Activated T-helper 17 cell treated with anti-CD3 and anti-CD28 coated beads, Interleukin-2, amount 50 U/mL, for 72 hours (primary cell): ENCODE measurements at places on chromosomes 3 and 15. TPM values are rescaled to one million over a fixed set of nuclear protein-coding genes. Genes with fewer than 3 reads are reported as not detected.

PLSCR2 gene
- total RNA-seq, result not detected

RAB5A gene
- total RNA-seq, result 53.6 TPM

CYB561D2 gene
- 35.6 TPM for total RNA-seq

RFC4 gene
- total RNA-seq, result 108 TPM

LRRFIP2 gene
- total RNA-seq, result 41.3 TPM

BMF gene
- 3.2 TPM for total RNA-seq

ROBO2 gene
- not detected for total RNA-seq

KCNAB1 gene
- total RNA-seq, result not detected

CPNE9 gene
- total RNA-seq, result 0.54 TPM

ISLR gene
- not detected for total RNA-seq

ADAMTSL3 gene
- total RNA-seq, result not detected

ANKUB1 gene
- total RNA-seq, result not detected

CPLX3 gene
- 0.15 TPM for total RNA-seq

CDCP1 gene
- 0.17 TPM for total RNA-seq

SLC35A5 gene
- total RNA-seq, result 18.1 TPM

STXBP5L gene
- not detected for total RNA-seq

IQCB1 gene
- 41.7 TPM for total RNA-seq

TGM5 gene
- 0.48 TPM for total RNA-seq

SLC28A2 gene
- total RNA-seq, result not detected

COL7A1 gene
- total RNA-seq, result 6.1 TPM

GRCh38 chr3:58478781-58479180 lies 13.1 kb upstream of the KCTD6 start:
- no peak for ATAC-seq

DNA sequence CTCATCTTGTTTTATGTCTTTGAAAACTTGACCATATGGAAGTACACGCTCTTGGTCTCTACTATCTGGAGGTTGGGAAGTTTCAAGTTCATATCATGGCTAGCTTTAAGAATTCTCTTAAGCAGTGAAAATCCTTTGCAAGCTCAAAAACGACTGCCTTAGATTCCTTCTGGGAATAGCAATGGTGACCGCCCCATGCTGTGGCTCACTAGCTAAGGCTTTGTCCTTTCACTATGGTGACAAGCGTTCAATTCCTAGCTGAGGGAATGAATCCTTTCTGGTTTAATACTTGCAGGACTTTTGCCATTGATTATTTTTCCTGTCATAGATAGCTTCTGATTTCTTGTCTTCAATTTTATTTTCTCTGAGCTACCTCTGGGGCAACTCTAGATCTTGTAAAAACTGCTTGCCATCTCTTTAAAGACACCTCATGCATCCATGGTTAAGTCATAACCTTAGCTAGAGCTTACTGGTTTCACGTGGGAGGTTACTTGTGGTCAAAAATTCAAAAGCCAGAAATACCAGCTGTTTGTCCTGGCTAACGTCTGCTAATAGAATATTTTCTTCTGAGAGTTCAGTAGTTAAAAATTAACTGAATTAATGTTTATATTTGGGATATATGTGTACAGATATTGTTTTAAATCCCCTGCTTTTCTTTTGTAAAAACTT lies 673.4 kb upstream of the CBLB start:
- ATAC-seq, result no peak

GRCh38 chr15:90143166-90143655 lies 40.9 kb upstream of the IDH2 start:
- ATAC-seq, result peak; percentile 88

GRCh38 chr15:60534546-60534945 lies 55.6 kb upstream of the ICE2 start:
- no peak for ATAC-seq

DNA sequence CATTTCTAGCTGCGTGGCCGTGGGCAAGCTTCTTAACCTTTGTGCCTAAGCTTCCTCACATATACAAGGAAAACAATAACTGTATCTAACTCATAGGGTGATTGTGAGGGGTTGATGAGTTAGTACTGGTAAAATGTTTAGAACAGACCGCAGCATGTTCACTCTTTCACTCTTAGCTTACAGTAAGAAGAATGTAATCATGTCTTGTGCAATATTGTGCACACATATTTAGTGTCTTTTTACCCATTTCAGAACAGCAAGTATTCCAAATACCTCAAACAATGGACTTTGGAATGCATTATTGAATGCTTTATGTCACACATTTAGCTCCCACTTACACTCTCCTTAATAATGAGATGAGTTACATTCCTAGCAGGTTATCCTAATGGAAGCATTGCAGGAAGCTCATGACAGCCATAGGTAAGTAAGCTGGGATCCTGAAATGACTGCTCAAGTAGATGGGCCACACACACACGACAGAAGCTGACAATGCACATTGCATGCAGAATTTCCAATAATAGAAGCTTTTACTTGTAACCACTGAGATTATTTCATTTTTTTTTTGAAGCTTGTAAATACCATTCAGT lies 468.9 kb upstream of the WNT5A start:
- ATAC-seq, result no peak

DNA sequence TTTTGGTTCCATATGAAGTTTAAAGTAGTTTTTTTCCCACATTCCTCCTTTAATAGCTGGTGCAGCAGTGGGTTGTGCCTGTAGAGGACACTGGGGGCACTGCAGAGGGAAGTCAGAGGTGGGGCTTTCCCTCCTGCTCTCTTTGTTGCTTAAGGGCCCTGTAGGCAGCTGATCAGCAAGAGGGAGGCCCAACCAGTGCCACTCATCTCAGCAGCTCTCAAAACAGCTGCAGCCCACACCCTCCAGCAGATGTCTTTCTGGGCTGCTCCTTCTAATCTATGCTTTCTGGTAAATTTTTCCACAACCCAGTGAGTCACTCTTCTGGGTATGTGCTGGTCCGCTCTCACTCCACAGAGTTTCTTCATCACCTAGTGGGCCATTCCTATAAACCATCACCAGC lies 263.8 kb downstream of the FEZF2 start:
- no peak for ATAC-seq

DNA sequence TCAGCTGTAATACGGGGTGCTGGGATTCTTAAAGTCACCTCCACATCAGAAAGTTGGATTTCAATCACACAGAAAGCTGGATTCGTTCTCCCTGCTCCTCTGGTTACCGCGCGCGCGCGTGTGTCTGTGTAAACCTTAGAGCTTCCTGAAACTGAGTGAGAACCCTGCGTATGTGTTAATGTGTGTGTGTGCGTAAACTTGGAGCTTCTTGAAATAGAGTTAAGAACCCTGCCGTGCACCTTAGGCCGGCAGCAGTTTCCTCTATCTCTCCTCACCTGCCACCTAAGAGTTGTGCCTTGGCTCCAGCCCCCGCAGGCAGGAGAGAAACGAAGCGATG lies 531 bp downstream of the LZTFL1 start:
- peak; percentile 42 for ATAC-seq

DNA sequence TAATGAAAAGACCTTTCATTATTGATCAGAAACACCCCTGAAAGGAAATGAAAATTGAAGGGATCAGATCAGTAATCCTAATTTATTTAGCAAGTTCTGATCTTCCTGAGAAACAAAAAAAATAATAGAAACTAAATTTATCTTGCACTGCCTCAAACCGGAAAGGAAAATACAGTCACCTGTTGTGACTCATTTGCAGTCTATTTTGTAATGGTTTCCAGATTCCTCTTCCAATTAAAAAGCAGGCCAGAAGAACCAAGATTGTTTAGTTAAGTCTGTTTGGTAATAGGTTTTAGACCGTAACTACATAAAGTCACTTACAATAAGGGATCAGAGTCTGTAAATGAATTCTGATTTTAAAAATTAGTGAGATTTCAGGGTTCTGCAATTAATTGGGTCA lies 49.7 kb upstream of the ATOSA start:
- ATAC-seq, result peak; percentile 71

- ATAC-seq, result no peak
Observed at GRCh38 chr3:194051366-194052149, 84.4 kb upstream of the HES1 start.

- peak; percentile 46 for ATAC-seq
Observed at GRCh38 chr3:16884748-16885592, at the start of gene PLCL2. TSS of gene PLCL2 (plus strand) at chr3:16884955. CDS start at chr3:16885040, 85 bp downstream.

GRCh38 chr3:15681668-15682067 lies 80.1 kb downstream of the BTD start:
- ATAC-seq, result no peak

- no peak for ATAC-seq
Observed at GRCh38 chr3:86954747-86955146, 36.2 kb downstream of the VGLL3 start.

- ATAC-seq, result no peak
Observed at GRCh38 chr3:192801985-192802384, 74.6 kb upstream of the FGF12 start.

DNA sequence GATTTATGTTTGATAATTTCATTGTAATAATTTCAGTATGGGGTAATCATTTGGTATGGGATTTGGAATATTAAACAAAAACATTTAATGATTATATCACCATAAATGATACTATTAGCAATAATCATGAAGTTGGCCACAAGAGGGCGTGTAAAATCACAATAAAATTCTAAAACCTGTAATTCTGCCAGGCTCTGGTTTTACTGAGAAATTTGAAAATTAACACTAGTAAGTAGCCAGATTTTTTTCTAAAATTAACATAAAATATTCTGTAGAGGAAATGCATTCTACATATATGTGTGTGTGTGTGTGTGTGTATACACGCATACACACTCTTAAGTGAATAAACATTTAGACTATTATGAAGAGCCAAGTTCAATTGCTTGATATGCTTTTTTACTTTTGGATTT lies 40.5 kb downstream of the FEZF2 start:
- no peak for ATAC-seq

DNA sequence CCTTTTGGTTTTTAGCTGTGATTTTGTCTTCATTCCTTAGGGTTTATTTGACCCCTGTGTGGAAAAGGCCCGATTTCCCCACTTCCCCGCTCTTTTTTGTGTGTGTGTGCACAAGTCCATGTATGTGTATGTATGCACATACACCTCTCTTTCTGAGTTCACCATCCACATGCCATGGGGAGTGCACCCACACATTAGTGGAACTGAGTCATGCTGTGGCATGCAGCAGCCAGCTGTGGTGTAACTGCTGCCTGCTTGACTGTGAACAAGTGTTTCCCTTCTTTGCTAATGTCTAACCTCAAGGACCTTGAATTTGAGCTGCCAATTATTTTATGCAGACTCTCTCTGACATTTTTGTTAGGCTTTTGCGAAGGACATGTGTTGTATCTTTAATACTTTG lies 434.9 kb upstream of the TPM1 start:
- ATAC-seq, result peak; percentile 71

GRCh38 chr15:48564690-48565089 lies 80.8 kb downstream of the FBN1 start:
- no peak for ATAC-seq

GRCh38 chr3:195899701-195900435 lies 8.5 kb downstream of the TNK2 start:
- no peak for ATAC-seq

- no peak for ATAC-seq
Observed at GRCh38 chr3:136120373-136121348, 75.5 kb downstream of the MSL2 start.

GRCh38 chr3:61092870-61093269 lies 158.4 kb downstream of the FHIT start:
- no peak for ATAC-seq

GRCh38 chr3:31732548-31732947 lies 199.8 kb downstream of the STT3B start:
- ATAC-seq, result no peak

GRCh38 chr3:9600597-9600996 lies 47.0 kb upstream of the LHFPL4 start:
- ATAC-seq, result peak; percentile 38

DNA sequence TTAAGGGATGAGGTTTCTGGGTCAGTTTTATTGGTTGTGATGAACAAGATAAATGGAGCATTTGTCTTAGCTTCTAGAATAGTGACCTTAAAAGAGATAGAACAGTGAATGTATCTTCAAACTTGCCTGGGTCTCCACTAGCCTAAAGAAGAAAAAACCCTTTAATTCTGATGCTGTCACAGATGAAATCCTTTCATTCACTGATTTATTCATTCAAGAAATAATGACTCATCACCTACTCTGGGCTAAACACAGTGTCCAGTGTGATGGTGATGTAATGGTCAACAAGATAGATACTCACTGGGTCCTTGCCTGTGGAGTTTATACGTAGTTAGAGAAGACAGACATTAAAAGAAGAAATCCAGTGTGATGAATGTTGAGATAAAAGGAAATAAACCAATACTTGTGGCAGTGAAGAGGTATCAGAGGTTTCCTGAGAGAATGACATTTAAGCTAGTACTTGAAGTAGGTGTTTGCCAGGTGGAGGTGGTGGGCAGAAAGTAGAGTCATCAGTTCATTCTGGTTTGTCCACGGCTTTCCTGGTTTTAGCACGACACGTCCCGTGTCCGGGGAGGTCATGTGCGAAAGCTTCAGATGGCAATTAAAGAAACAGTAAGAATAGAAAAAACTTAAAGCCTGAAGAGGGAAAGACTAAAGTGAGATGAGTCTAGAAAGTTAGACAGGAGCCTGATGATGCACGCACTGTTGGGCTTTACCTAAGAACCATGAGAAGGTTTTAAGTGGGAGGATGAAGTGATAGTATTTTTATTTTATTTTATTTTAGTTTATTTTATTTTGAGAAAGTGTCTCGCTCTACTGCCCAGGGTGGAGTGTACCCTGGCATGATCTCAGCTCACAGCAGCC lies 18.5 kb downstream of the PAK2 start:
- ATAC-seq, result peak; percentile 68

- ATAC-seq, result no peak
Observed at GRCh38 chr3:119258915-119259314, 18.2 kb upstream of the B4GALT4 start.

DNA sequence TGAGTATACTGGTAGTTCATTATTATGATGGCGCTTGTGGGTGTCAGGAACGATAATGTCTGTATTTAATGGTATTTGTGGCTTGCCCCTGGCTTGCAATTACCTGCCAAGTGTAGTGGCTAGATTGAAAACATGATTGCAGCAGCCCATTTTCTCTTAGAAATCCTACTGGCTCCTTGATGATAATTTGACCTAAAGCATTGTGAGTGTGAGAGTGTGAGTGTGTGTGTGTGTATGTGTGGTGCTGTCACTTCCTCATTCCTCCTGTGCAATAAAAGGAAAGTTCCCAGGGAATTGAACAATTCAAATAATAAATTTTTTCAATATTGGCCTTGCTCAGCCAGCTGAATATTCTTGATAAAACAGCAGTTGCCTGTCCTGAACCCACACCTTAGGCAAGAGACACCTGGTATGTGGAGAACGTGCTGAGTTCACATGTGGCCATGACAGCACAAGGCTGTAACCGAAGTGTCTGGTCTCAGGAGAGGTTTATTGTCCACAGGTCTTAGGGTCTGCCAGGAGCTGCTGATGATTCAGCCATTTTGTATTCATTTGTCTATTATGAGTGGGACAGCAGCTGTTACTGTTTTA lies 193.3 kb downstream of the CD47 start:
- ATAC-seq, result no peak

- ATAC-seq, result no peak
Observed at GRCh38 chr3:158050461-158050860, 55.8 kb downstream of the SHOX2 start.

GRCh38 chr3:440826-441225 lies 244.3 kb downstream of the CHL1 start:
- ATAC-seq, result no peak

DNA sequence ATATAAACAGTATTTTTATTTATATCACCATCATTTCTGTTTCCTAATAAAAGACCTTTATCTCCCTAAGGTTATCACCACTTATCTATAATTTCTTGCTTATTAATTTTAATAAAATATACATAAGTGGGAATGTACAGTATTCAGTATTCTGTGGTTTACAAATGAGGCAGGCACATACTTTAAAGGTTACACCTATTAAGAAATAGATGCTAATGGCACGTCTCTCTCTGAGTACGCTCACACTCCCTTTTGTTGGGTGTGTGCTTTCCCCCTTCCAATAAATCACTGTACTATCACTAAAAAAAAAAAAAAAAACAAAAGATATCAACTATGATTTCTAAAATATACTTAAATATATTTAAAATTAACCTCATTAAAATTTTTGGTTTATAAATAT lies 8.9 kb downstream of the OXNAD1 start:
- no peak for ATAC-seq
